ENCODE measurements at places on chromosomes 1 and 21. TPM values are rescaled to one million over a fixed set of nuclear protein-coding genes. Genes with fewer than 3 reads are reported as not detected.

Gene KPRP
- total RNA-seq = not detected

Gene EFCAB14
- 99.9 TPM for total RNA-seq

Gene TRIM58
- total RNA-seq = 9.6 TPM

Gene SKI
- 114 TPM for total RNA-seq

Gene DMRTA2
- 1.1 TPM for total RNA-seq

DNA sequence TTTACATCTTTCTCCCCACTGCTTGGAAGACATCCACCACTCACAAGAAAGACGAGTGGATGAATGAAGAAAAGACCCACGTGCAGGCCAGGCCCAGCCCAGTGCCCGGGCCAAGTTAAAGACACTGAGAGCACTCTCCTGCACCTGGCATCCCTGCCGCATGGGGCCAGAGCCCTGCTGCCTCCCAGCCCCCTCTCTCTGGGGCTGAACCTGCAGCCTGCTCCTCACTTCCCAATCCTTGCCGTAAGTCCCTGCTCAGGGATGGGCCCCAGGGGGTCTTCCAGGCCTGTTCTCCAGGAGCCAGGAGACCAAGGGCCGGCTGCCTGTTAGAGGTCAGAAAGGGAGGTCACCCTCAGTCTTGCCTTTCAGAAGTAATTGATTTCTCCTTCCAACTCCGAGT lies 168.5 kb upstream of the ZC3H12A start:
- H3K4me3 ChIP-seq = no peak overlapping the region
- no peak overlapping the region for H3K27ac ChIP-seq
- peaks cover 3% of the 10 kb centered on the region for H3K27me3 ChIP-seq
- DNase-seq = no peak
- H3K4me1 ChIP-seq = no peaks in the 10 kb centered on the region

DNA sequence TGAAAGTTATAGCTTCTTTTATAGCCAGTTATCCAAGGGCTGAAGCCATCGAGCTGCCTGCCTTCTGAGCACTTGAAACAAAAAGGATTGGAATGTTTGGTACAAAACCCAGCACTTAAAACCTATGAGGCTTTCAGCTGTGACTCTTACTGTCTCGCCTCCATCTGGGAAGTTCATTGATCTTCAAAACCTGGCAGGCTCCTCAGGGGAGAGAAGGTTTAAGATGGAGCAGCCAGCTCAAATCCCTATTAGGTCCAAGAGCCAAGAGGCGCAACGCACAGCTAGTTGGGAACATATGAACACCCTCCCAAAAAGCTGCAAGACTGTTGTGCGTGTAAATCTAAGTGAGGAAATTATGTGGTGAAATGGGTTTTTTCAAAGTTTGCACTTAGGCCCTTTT lies 33.4 kb downstream of the BACE2 start:
- no peak overlapping the region for H3K27ac ChIP-seq
- DNase-seq = no peak
- H3K4me1 ChIP-seq = no peaks in the 10 kb centered on the region
- no peak overlapping the region for H3K4me3 ChIP-seq

GRCh38 chr1:219130366-219130935 lies 43.2 kb upstream of the LYPLAL1 start:
- H3K4me1 ChIP-seq = no peaks in the 10 kb centered on the region
- H3K27me3 ChIP-seq = no peaks in the 10 kb centered on the region
- no peaks in the 10 kb centered on the region for H3K36me3 ChIP-seq
- no peak overlapping the region for H3K27ac ChIP-seq

- H3K4me3 ChIP-seq = no peak overlapping the region
- no peaks in the 10 kb centered on the region for H3K4me1 ChIP-seq
- no peaks in the 10 kb centered on the region for H3K36me3 ChIP-seq
Observed at GRCh38 chr1:1982379-1983232, 21.0 kb downstream of the CFAP74 start.

DNA sequence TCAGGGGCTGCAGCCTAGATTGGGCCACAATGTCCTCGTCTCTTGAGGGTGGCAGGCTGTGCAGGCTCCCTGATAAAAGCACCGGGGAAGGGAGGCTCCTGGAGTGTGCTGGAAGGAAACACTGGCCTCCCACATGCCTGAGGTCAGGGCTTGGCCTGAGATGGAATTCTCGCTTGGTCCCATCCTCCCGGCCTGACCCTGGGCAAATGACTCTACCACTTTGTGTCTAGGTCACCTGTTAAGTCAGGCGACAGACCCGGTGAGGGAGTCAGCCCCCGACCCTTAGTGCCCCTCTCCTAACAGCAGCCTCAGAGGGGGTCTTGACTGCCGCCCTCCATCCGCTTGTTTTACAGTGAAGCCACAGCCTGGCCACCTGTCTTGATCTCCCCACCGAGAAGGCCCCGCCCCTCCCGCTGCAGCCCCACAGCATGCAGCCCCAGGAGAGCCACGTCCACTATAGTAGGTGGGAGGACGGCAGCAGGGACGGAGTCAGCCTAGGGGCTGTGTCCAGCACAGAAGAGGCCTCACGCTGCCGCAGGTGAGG lies 2.5 kb downstream of the SMIM1 start:
- H3K27me3 ChIP-seq = no peaks in the 10 kb centered on the region
- H3K27ac ChIP-seq = no peak overlapping the region
- H3K4me3 ChIP-seq = no peak overlapping the region
- no peaks in the 10 kb centered on the region for H3K36me3 ChIP-seq
- peaks cover 3% of the 10 kb centered on the region for H3K4me1 ChIP-seq
- DNase-seq = no peak

Data from prostate gland (tissue), 2 donors.